Activated naive CD4-positive, alpha-beta T cell treated with anti-CD3 and anti-CD28 coated beads, Interleukin-2, amount 50 U/mL, for 72 hours (primary cell): ENCODE measurements at places on chromosomes 12 and 14.
A peak's percentile ranks its signal among the peaks of the same experiment; 100 is the strongest.

DNA sequence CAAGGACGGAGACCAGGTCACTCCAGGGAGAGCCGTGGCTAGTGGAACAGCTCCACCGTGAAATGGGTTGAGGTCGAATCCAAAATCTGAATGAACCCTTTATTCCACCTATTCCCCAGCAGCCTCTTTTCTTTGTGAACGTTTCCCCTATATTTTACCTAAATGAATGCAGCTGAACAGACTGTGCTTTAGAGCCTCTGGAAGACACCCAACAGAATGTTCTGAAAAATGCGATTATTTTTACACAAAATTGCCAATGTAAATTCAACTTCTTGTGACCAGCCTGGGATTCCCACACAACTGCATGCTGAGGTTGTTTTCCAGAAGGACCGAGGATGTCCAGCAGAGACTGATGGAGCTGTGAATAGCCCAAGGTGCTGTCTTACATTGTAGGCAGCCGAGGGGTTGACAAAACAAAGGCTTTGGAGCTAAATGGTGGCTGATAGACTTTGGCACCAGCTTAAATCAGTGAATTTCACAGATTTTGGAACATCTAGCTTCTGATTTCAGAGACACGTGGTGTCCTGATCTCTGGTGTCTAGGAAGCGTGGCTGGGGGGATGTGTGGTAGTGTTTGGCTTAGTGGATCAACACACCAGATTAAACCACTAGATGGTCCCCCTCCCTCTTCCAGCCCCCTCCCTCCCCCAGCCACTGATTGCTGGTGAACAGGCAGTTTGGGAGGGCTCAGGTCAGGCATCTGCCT, 150.4 kb downstream of the ZNF664 start:
- no peak for DNase-seq

GRCh38 chr12:59734371-59734770, 138.5 kb downstream of the SLC16A7 start:
- DNase-seq = no peak

DNA sequence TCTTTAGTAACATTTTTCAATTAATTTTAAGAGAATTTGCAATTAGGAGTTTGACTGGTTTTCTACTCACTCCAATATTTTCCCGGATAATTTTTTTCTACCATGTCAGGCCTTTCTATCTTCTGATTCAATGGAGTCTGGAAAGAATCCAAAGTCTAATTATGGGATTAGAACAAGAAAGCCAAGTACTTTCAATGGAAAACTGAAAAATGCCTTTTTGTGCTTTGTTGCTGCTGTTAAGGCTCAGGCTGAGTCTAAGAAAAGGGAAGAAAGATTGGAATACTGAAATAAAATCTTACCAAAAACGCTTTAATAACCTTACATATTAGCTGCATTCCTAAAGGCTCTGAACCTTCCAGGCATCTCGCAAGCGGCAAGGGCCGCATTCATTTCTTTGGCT, 24.4 kb upstream of the DHRS4 start:
- DNase-seq = no peak

- peak; percentile 68 for DNase-seq
These were observed at the start of gene KSR2 for GRCh38 chr12:117968826-117969659. TSS of gene KSR2 (minus strand) at chr12:117968990. CDS start at chr12:117968255, 735 bp downstream.

- DNase-seq = no peak
These were observed 32.6 kb downstream of the CCDC85C start for GRCh38 chr14:99571303-99571986.

GRCh38 chr12:109296431-109296830, 12.7 kb downstream of the FOXN4 start:
- DNase-seq = no peak

GRCh38 chr12:2374092-2374906, 321.5 kb downstream of the CACNA1C start:
- DNase-seq = no peak

DNA sequence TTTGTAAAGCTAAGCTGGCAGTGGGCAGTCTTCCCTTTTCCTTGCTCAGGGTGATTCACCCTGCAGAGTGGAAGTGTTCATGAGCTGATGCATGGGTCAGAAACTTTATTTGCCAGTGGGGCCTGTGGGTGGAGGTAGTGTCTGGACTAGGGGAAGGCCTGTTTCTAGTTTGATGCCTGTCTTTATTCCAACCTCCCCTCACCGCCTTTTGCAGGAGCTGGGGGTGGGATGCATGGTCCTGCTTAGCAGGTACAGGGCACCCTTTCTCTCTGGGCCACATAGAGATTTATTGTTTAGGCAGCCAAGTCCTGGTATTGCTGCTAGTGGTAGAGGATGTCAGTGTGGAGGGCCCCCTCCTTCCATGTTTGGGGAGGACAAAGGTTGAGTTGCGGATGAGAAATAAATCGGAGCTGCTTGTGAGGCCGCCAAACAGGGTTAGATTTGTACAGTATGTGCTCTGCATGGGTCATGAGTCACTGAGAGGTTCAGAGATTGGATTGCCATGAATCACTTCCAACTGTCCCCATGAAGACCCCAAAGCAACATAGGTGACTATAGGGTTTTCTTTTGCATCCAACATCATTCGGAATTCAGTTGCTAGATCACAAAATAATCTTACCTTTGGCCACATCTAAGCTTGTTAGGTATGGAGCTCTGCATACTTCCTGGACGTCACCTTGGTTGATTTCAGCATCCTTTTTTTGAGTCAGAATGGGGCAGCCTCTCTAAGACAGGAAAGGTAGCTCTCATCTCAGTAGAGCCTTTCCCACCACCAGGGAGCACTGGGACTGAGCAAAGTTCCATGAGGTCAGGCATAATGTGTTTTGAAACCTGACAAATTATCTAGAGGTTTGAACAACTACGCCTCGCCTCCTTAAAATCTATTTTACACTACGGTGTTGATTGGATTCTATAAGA, 8.8 kb downstream of the SMOC1 start:
- no peak for DNase-seq

DNA sequence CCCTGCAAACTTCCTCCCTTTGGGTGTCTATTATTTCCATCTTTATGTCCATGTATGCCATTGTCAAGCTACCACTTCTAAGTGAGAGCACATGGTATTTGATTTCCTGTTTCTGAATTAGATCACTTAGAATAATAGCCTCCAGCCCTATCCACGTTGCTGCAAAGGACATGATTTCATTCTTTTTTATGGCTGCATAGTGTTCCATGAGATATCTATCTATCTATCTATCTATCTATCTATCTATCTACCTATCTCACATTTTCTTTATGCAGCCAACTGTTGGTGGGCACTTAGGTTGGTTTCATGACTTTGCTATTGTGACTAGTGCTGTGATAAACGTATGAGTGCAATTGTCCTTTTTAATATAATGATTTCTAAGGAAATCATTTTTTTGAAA, 11.2 kb upstream of the MRPL42 start:
- DNase-seq = no peak

- no peak for DNase-seq
These were observed 118.0 kb downstream of the NUAK1 start for GRCh38 chr12:106020736-106021135.

GRCh38 chr12:15056218-15056617, 83.4 kb downstream of the PDE6H start:
- DNase-seq = no peak

DNA sequence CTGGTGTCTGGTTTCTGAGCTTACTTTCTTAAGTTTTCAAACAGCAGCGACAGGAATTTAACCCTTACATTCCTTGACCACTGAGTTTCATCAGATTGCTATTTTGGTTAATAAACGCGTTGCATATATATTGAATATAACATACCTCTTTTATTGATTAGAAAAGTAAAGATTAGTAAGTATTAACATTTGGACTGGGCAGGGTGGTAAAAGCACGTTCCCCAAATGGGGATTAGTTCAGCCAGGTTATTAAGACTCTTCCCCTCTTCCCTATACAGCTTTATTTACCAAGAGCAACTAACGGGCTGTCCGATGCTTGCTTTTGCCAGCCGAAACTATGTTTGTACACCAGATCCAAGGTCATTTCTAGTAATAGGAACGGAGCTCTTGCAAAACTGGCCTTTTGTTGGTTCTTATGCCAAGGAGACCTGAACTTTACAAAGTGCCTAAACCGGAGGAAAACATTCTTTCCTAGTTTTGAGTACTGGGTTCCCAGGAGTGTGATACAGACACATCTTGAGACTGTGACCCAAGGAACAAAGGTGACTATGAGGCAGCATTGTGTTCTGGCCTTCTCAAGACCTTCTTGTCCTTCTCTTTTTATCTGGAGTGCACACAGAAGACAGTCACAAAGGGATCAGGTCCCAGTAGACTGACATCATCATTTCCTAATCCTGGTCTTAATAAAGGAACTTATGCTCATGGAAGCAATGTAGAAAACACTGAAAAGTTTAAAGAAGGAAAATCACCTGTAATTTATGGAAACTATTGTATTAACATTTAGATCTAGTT, 2.6 kb downstream of the GLRX5 start:
- no peak for DNase-seq

- no peak for DNase-seq
These were observed 28.7 kb upstream of the RHOJ start for GRCh38 chr14:63175531-63175930.

GRCh38 chr14:66501592-66501991, 6.4 kb upstream of the GPHN start:
- DNase-seq = no peak

- no peak for DNase-seq
These were observed 74.3 kb downstream of the RFLNA start for GRCh38 chr12:124369055-124369826.

DNA sequence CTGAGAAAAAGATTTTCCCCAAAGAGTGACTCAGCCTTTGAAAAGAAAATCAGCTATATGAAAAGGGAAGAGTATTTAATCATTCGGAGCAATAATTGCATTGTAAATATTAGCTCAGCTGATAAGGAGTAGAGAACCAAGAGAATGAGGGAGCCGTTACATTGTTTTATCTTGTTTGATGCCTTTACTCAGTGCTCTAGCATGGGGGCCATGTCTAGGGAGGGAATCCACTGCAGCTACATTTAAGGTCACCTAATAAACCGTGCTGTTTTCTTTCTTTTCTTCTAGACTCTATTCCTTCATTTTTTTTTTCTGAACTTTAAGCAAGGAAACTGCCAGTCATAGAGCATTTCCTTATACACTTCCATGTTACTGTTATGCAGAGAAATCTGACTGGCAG, 447.0 kb downstream of the DIO2 start:
- DNase-seq = no peak

GRCh38 chr14:59247801-59248584, 59.5 kb downstream of the DAAM1 start:
- no peak for DNase-seq

- no peak for DNase-seq
These were observed 6.1 kb downstream of the KRT6B start for GRCh38 chr12:52445876-52446275.

DNA sequence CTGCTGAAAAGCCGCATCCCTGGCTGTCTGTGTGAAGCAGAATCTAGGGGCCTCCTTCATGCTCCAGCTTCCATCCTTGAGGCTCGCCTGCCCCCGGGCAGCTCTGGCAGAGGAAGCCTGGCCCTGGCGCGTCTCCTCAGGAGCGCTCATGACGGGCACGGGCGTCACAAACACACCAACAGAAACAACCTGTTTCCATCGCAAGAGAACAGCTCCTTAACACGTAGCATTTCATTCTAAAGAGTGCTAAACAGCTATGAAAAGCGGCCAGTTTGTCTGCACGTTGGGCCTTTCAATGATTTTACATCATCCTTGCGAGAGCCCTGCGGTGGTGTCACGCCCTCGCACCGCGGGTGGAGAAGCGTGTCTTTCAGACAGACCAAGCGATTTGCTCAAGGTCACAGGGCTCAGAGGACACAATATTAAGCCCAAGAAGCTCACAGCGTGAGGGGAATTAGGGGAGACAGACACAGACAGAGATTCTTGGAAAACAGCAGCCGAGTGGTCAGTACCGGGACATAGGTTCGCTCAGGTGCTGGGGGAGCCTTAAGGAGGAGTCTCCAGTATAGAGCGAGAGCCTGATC, 4.9 kb downstream of the ADGRD1 start:
- DNase-seq = no peak

GRCh38 chr12:110091136-110091711, 32.9 kb upstream of the IFT81 start:
- no peak for DNase-seq

DNA sequence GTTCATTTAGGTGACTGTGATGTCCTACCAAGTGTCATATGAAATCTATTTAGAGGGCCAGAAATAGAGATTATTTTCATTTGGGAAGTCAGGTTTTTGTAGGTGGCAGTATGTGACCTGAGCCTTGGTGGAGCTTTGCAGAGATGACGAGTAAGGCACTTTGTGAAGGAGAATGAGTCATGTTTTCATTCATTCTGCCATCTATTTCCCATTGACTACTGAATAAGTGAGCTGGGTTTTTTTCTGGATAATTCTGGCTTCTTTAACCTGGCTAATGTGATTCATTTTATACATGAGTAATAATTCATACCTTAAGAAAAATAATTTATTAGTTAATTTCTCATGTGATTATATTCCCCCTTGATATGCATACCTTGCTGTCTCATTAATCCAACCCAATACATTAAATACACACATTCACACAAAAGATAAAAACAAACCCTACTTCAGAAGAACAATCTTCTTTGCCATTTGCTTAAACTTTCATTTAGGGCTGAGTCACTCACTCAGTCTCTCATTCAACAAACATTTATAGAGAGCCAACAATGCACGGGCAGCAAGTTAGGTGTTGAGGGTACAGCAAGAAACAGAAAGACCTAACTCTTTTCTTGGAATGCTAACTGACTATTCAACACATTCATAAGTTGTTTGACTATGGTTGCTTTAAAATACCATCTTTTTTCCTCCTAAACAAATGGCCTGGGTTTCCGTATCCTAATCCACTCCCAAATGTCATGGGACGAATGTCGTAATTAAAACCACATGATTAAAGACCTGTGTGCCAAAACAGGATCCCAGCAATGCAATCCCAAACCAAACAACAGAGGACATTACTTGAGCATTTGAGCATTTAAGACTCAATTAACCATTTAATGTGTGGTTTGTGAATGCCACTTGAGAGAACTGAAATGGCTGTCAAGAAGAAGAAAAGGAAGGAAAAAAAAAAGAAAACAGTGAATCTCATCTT, 78.0 kb downstream of the KITLG start:
- DNase-seq = no peak

GRCh38 chr12:118727196-118727978, 254.0 kb upstream of the SRRM4 start:
- DNase-seq = no peak

DNA sequence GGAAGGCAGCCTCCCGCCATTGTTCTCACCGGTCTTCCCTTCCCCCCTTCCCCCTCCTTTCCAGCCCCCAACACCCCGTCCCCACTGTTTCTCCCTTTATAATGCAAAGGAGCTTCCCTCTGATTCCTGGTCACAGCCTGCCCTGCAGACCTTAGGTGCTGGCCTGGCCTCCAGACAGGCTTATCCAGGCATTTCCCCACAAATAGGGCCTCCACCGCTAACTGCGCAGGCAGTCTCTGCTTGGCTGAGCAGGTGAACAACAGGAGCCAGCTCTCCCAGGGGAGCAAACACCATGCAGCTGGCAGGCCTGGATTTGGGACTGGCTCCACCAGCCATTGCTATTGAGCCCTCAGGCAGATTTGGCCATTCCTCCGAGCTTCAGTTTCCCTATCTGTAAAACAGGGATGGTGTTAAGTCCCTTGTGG, 46.0 kb downstream of the SMIM41 start:
- no peak for DNase-seq

DNA sequence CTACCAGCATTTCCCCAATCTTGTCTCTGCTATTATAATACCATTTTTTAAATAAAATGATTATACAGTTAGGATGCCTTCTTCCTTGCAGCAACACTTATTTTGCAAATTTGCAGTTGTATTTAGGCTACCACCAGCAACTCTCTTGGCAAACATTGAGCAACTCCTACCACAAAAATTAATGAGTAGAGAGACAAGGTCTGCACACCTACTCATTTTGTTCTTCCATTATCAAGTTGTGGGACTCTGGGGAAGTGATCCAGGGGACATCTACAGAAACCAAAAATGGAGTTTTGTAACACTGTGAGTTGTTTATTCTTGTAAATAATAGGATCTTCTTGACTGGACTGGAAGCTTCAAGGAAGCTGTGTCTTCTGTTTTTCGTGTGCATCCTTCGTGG, 38.6 kb downstream of the DGLUCY start:
- DNase-seq = no peak
